ENCODE measurements at places on chromosomes 1 and 21. TPM values are rescaled to one million over a fixed set of nuclear protein-coding genes. Genes with fewer than 3 reads are reported as not detected.

- no peak for DNase-seq
Observed at GRCh38 chr1:154712166-154712810, 104.3 kb upstream of the ADAR start.

GRCh38 chr21:34922479-34922878 is 126.6 kb downstream of the RUNX1 start:
- no peak for DNase-seq

GBP7 gene
- not detected for total RNA-seq

- no peak for DNase-seq
Observed at GRCh38 chr1:64995316-64995715, 29.0 kb upstream of the JAK1 start.

- no peak for DNase-seq
Observed at GRCh38 chr1:203269654-203270020, 35.7 kb upstream of the BTG2 start.

SPRR2D gene
- total RNA-seq, result not detected

GRCh38 chr1:66137235-66137634 is 344.5 kb downstream of the PDE4B start:
- no peak for DNase-seq

BGLAP gene
- 2.0 TPM for total RNA-seq

FAM110D gene
- 0.23 TPM for total RNA-seq

PLK3 gene
- total RNA-seq, result 12.7 TPM

- DNase-seq, result no peak
Observed at GRCh38 chr1:61873581-61873980, 131.3 kb downstream of the PATJ start.

KRTAP13-2 gene
- not detected for total RNA-seq

GRCh38 chr1:230708631-230709580 is 5.0 kb downstream of the AGT start:
- DNase-seq, result peak; percentile 36

DNA sequence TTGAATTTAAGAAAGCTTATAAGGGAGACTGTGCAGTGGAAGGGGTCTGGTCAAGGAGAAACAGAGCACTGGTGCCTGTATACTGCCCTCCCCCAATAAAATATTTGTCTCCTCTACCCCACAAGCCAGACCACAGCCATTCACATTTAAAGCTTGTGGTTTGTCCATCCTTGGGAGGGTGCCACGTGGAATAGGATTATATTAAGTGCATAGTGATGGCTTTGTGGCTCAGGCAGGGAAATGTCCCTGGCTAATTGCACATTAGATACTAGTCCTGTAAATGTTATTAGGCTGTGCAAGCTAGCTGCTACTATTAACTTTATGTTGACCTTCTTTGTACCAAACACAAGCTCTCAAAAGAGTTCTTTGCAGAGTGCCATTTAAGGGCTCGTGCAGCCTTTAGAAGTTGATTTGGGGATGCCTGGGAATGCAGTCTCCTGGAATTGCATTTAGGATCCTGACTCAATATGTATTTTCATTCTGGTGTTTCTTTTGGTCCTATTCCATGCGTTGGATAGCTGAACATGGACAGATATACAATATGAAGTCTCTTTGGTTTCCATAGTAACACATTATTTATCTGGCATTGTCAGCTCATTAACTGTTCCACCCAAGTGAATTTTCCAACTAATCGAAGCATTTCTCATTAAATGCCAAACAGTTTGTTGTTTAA is 210.6 kb downstream of the ROR1 start:
- no peak for DNase-seq

DNA sequence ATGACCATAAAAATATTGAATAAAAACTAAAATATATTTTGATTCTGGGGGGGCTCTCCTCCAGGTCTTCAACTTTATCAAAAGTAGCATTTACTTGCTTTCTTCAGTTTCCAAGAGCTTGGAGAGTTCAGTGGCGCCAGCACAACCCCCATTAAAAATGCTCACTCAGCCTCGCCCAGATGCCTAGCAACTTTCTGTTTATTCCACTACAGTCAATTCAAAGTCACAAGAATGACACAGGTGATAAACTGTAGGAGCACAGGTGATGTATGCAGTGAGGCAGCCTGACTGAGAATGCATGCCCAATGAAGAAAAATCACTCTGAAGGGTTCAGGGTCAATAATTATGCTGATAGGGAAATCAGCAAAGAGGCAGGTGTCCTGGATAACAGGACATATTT is 159.4 kb upstream of the ATP1B1 start:
- no peak for DNase-seq

LEPR gene
- 20.6 TPM for total RNA-seq

DNA sequence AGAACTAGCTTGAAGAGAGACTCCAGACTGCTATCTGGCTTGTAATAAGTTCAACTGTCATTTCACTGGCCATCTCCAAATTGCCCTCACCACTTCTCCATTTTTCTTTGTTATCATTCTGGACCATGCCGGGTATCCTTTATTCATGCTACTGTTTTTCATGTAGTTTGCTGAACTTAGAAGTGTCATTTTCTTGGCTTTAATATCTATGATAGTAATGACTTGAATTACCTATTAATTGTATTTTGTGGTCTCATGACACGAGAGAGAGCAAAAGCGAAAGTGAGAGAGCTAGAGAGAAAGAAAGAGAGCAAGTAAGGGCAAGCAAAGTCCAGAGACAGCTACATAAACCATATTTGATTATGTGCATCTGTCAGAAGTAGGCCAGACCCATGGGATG is 184.9 kb upstream of the ATP1B1 start:
- no peak for DNase-seq

AUNIP gene
- 11.0 TPM for total RNA-seq

AMY1A gene
- not detected for total RNA-seq

- peak; percentile 43 for DNase-seq
Observed at GRCh38 chr1:21534674-21535378, 25.6 kb downstream of the ALPL start.

DNA sequence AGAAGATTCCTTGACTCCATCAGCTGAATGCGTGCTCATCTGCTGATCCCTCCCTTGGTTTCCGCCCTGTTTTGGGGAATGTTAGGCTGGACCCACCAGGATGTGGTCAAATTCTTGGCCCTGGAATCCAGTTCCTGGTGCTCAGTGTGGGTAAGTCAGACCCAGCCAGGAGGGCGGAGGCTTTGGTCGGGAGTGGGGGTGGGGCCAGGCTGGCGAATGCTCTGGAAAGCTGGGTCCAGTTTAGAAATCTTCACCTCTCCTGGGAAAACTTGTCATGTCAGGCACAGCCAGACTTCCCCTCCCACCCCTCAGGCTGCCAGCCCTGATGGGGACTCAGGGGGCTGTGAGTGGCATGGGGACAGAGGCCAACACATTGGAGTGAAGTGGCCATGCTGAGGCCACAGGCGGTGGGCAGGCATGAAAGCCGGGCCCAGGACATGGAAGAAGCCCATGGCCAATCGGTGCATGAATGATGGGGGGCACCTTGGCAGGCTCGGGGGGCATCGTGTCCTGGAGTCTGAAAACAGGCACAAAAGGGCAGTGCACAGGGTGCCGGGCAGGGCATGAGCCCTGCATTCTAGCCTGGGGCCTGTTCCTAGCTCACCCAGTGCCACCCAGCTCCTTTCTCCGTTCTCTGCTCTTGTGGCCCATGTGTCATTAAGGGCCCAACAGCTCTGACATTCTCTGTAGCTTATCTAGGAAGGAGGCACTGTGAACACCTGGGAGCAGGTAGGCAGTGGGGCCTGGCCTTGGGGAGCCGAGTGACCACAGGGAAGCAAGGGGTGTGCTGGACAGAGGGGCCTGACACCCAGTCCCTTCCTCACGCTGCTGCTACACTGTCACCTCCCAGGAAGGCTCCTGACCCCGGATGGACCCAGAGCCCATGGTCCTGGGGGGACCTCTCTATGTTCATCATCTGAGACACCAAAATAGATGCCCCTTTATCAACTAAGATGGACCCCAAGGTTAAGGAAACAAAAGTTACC is 14.6 kb upstream of the PADI1 start:
- DNase-seq, result peak; percentile 90

GRCh38 chr1:64745181-64745985 is 508 bp downstream of the RAVER2 start:
- DNase-seq, result peak; percentile 13

- no peak for DNase-seq
Observed at GRCh38 chr1:3735027-3735681, 17.1 kb upstream of the CCDC27 start.

DNA sequence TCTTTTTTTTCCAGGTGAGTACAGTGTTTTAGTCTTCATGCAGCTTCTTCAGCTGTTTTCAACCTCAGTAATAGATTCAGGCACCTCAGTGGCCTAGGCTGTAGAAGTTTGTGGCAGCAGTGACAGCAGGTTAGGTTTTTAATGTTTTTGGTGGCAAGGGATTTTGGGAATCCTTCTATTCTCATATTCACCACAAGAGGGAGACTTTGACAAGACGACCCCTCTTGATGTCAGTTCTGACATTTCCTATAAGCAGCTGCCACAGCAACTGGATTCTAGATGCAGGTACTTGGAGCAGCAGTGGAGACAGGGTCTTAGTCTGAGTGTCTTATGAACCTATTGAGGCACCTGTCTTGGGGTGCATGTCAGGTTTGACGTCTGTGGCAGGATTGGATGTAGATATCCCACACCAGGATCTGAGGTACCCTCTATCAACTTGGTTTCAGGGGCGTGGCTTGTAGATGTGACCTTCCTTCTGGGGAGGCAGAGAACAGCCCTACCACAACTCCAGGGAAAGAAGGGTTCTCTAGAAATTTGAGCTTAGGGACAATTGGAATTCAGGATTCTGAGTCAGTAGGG is 1104.2 kb upstream of the TMPRSS15 start:
- no peak for DNase-seq

GRCh38 chr1:91080650-91081049 is 58.8 kb upstream of the ZNF644 start:
- DNase-seq, result no peak

GRCh38 chr1:68384321-68384813 is 65.4 kb downstream of the RPE65 start:
- DNase-seq, result peak; percentile 99

FMO4 gene
- total RNA-seq, result 0.61 TPM

- no peak for DNase-seq
Observed at GRCh38 chr1:81296601-81297000, 504.1 kb upstream of the ADGRL2 start.

DNA sequence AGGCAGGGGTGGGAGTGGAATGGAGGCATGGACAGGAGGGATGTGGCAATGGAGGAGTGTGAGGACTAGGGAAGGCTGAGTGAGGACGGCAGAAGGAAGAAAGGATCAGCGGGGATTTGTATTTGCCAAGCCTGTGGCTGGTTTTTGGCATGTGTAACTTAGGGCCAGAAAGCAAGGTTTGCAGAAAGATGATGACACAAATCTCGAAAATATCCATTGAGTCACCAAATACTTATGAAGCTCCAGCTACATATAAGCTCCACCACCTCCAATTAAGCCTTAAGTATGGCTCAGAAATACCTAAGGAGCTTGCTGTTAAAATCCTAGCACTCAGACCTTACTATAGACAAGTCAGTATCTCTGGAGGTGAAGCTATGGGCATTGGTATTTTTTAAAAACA is 90.1 kb downstream of the OMA1 start:
- DNase-seq, result no peak

DNA sequence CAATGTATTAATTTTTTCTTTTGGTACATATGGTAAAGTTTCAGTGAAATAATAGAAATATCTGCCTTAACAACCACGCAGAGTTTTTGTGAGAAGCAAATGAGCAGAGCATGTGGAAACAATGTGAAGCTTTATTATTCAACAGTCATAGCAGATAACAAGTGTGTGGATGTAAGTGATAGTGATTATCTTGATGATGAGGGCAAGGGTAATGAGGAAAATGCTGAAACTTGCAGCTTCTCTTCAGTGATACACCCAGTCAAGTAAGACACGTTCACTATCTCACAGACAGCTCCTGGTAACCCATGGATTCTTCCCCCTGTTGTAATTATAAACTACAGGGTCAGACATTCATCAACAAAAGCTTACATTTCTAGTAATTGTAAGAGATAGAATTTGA is 14.6 kb upstream of the OR2L5 start:
- no peak for DNase-seq

DNA sequence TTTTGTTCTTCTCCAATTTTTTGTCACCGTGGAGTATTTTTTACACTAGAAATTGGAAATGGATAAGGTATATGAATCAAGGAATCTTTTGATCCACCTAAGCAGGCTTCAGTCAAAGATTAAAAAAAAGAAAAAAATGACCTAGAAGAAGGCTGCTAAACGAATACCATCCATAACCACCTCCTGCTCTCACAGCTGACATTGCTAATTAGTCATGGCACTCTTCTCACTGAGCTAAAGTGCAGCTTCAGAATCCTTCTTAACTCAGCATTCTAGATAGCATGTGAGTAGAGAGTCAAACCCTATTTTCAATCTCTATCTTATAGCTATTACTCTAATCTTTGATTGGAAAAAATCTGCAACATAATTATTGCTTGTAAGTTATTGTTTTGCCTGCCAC is 40.2 kb upstream of the ST6GALNAC5 start:
- no peak for DNase-seq

- no peak for DNase-seq
Observed at GRCh38 chr1:23692308-23692871, 784 bp downstream of the RPL11 start.

GRCh38 chr1:3618881-3619671 is 5.7 kb upstream of the TPRG1L start:
- peak; percentile 65 for DNase-seq

LCE1F gene
- not detected for total RNA-seq

C1orf115 gene
- total RNA-seq, result 5.6 TPM

DNA sequence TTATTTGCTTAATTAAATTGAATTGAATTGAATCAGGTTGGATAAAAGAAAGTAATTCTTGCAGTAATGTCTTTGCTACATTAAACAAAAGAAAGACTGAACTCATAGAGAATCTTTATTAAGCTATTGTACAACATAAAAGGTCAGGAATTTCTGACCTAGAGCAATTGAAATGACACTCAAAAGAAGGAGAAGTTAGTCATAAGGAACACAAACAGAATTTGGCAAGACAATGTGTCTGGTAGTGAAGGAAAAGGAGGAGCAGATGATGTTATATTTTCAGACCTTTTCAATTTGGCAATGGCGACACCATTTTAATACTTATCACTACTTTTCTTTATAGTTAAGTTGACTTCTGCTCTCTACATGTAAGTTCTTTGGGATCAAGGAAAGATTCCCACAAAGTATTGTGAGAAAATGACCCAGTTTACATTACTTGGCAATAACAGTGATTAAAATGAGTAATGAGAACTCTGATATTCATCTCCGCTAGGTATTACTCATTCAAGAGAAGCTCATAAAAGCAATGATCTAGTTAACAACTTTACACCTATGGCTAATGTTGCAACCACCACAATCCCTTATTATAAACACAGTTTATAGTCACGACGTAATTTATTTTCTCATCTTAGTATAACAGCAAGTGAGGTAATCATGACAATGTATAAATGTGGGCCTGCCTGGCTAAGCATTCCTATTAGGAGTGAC is 14.7 kb upstream of the KRTAP21-1 start:
- DNase-seq, result no peak

DNA sequence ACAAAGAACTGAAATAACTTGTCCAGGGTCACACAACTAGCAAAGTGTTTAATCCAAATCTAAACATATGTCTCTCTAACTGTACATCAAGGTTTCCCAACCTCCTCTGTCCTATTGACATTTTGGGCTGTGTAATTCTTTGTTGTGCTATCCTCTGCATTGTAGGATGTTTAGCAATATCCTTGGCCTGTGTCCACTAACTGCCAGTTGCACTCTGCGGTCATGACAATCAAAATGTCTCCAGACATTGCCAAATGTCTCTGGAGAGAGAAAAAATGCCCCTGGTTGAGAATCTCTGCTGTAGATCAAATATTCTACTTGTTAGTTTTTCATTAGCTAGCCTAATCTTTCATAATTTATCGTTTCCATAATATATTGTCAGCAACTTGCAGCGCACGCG is 353.4 kb upstream of the NEGR1 start:
- DNase-seq, result no peak

GRCh38 chr1:208767816-208768215 is 523.6 kb upstream of the PLXNA2 start:
- no peak for DNase-seq
